ENCODE measurements at places on chromosomes 5 and 9.
A peak's percentile ranks its signal among the peaks of the same experiment; 100 is the strongest.

DNA sequence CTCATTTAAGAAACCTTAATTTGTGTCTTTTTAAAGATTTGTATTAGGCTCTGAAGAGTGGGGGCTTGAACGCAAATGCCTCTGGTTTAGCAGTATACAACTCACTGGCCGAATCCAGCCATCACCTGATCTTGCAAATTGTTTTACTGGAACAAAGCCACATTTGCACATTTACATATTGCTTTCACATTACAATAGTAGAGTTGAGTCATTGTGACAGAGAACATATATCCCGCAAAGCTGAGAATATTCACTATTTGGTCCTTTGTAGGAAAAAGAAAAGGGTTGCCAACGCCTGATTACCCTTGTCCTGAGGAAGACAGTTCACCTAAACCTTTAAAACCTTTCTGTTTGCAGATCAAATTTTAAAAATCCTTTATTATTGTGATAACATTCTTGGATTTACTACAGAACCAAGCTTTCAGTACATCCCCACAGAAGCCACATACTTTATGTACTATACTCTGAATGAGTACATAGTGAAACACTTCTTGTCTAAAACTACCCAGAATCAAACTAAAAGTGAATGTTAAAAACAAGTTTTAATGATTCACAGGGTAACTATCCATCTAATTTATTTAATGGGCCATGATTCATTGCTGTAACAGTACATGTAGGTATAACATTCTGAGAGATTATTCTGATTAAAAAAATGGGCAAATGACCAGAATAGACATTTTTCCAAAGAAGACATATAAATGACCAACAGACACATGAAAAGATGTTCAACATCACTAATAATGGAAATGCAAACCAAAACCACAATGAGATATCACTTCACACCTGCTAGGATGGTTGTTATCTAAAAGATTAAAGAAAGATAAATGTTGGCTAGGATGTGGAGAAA lies 161.0 kb downstream of the SLC25A46 start:
- no peak for DNase-seq

DNA sequence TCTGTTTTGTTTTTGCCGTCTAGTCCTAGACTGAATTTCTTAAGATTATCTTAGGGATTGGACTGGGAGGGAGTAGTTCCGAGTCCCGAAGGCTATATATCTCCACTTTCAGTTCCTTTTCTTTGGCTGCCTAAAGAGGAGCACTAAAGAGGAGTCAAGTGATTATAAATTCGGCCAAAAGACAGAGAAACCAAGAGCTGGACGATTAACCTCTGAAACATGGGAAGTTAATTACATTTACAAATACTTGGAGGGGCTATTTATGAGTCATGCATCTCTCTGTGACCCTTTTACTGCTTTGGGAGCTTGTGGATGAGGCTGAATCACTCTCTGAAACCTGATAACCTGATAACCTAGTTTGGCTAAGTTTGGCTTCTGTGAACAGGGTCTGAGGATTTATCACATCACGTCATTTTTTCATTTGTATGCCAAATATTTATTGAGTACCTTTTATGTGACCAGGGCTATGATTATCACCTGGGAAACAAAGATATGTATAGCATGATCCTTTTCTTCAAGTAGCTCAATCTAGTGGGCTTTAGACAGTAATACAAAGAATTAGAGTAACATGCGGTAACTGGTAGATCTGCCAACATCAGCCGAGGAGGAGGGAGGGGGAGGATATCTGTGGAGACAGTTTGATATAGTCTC lies 180.9 kb downstream of the CD180 start:
- DNase-seq = peak; percentile 95

DNA sequence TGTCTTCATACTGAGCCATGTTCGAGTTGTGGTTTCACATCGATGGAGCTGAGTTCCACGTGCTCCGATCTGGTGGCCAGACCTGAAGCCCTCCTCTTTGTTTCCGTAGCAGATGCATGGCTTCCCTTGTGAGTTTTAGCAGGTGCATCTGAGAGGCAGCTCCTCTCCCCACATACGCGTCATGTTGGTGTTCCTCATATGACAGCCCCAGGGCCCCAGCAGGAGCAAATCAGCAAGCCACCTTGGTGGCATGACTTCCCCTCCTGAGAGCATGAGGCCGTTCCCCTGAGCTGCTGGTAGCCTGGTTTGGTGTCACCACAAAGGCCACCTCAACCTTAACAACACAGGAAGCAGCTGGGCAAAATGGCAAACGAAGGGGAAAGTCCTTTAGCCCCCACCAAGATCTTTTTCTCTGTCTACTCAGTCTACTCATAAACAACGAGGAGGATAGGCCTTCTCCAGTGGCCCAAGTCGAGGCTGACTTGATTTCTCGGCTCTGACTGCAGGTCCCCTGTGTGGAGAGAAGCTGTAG lies 5.9 kb downstream of the CYFIP2 start:
- DNase-seq = no peak

GRCh38 chr5:17249029-17249634 lies 31.7 kb downstream of the BASP1 start:
- DNase-seq = no peak

DNA sequence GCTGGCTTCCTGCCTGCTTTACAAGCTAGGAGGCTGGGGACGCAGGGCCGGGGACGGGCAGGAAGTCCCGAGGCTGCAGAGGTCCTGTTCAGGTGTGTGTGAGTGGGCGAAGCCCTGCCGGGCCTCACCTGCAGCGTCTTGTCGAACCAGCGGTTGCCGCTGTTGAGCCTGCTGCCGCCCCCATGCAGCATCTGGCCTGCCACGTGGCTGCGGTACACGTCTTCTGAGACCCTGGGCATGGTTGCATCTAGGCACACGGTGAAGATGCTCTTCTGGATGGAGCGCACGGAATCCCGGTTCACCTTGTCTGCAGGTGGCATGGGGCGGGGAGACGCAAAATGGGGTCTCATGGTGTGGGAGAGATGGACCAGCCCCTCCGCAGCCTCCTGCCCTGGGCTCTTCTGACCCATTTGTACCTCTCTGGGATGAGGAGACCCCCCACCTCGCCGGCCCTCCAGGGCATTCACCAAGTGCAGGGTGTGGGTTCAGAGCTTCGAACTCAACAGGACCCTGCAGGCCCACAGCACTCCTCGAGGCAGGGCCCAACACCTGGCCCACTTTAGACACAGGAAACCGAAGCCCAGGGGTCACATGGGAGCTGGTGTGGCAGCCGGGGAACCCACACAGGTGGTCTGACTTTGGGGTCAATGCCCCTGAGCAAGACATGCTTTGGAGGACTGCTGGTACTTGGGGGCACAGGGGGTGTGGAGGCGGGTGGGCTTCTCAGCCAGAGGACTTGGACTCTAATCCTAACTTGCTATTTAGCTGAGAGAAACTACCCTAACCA lies 10.0 kb downstream of the CRAT start:
- DNase-seq = no peak

DNA sequence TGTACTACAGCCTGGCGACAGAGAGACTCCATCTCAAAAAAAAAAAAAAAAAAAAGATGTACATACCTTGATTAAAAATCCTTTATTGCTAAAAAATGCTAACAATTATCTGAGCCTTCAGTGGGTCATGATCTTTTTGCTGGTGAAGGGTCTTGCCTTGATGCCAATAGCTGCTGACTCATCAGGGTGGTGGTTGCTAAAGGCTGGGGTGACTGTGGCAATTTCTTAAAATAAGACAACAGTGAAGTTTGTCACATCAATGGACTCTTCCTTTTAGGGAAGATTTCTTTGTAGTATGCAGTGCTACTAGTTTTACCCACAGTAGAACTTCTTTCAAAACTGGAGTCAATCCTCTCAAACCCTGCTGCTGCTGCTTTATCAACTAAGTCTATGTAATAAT lies 33.9 kb upstream of the OTULINL start:
- no peak for DNase-seq

Measured in NCI-H748 treated with DMSO at 0.1 percent for 48 hours (cell line).